ENCODE measurements at places on chromosomes 2 and 18.

GRCh38 chr2:1731963-1732768 is 12.1 kb downstream of the PXDN start:
- peak; percentile 86 for DNase-seq

DNA sequence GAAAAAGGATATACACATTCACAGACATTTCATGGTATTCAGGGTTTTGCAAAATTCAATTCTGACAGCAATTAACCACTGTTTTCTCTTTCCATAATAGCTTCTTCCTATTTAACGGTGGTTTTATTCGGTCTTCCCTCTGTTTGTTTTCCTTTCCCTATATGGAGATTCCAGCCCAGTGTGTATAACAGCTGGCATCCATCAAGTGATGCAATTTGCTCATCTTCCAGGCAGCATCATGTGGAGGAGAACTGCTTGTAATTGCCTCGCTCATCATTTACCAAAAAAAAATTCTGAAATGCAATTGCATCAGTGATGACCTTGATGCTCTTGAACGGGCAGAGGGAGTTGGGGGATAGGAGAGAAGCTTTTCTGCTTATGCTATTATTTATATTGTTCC is 165.9 kb upstream of the PGAP1 start:
- peak; percentile 77 for DNase-seq

DNA sequence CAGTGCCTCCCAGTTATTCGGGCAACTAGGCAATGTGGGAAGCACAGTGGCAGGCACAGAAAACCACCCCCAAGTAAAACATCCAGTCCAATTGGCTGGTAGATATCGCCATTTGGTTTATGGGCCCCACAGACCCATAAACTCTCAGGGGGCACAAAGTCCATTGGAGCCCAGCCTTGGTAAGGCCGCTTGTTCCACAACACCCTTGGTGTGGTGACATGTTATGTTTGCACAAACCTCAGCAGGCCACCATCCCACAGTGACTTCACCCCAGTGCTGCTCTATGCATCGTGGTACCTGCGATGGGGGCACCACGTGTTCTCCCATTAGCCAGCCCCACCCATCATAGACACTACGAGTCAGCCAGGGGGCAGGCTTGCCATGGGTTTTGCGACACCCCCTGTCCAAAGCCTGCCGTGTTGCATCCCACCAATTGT is 18.5 kb downstream of the PHOSPHO2 start:
- no peak for DNase-seq

DNA sequence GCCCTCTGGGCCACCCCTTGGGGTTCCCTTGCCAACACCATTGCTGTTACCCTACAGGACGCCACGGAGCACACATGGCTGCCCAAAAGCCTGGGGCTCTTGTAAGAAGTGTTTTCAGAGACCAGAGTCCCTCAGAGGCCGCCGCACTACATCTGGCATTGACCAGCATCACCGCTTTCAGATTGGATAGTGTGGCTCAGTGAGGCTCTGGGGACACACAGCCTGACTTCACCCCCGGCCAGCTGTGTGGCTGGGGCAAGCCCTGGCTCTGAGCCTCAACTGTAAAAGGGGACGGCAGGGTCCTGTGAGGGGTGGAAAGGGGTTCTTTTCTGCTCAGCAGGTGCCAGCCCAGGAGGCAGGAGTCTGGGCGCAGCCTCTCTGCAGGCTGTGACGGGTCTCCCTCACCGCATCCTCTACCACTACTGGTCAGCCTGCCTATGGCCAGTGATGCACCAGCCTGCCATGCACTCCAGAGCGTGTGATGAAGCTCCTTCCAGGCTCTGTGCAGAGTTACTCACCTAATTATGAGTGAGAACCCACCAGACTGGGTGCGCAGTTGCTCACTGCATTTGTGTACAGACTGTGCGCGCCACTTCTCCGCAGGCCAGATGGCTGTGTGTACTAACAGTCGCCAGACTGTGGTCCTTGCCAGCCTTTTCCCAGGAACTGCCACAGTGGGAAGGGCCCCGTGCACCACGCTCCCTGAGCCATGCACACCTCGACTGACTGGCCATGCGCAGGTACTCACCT is 10.7 kb upstream of the OTOF start:
- DNase-seq: no peak

- DNase-seq: peak; percentile 38
Measured at GRCh38 chr2:179237209-179237946, 27.3 kb downstream of the SESTD1 start.

GRCh38 chr2:7073901-7074300 is 156.7 kb downstream of the RNF144A start:
- DNase-seq: no peak

GRCh38 chr2:15432642-15433256 is 128.4 kb downstream of the NBAS start:
- no peak for DNase-seq

DNA sequence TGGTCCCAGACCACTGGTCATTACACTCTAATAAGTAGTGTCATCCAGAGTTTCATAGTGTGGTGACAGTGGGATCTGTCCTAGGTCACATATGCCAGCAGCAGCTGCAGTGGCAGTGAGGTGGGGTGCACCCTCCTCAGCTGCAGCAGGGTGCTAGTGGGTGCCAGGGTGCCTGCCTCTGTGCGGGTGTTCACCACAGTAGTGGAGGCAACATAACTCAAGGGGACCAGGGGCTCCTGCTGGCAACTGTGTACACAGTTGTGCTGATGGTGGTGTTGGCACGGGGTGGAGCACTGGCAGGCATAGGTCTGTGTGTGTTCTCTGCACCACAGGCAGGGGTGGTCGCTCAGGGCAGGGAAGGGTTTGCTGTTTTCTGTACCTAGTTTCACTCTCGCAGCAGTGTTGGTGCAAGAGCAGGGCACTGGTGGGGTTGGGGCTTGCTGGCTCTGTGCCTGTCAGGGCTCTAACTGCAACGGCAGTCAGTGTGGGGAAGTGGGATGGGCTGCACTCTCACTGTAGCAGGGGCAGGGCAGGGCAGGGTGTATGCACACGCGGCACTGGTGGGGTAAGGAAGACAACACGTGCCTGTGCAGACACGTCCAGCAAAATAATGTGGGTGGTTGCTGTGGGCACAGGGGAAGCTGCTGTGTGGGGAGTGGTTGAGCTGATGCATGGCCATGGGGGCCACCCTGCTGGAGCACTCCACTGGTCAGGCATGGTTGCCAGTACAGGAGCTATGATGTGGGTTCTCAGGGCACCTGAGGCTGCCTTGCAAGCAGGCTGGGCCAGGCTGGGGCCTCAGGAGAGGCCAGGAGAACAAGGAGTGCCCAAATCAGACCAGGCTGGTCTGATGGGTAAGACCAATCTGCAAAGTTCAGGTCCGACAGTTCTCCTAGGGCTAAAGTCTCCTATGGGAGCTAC is 226.6 kb downstream of the MEIS1 start:
- no peak for DNase-seq

GRCh38 chr2:64700133-64700809 is 46.6 kb upstream of the SERTAD2 start:
- DNase-seq: peak; percentile 72

Data from GM23248 (cell line).